Activated CD4-positive, alpha-beta T cell treated with anti-CD3 and anti-CD28 coated beads for 1 hour (primary cell): ENCODE measurements at places on chromosomes 1 and 21.

GRCh38 chr1:11134251-11134897 lies 34.7 kb upstream of the EXOSC10 start:
- DNase-seq: no peak

DNA sequence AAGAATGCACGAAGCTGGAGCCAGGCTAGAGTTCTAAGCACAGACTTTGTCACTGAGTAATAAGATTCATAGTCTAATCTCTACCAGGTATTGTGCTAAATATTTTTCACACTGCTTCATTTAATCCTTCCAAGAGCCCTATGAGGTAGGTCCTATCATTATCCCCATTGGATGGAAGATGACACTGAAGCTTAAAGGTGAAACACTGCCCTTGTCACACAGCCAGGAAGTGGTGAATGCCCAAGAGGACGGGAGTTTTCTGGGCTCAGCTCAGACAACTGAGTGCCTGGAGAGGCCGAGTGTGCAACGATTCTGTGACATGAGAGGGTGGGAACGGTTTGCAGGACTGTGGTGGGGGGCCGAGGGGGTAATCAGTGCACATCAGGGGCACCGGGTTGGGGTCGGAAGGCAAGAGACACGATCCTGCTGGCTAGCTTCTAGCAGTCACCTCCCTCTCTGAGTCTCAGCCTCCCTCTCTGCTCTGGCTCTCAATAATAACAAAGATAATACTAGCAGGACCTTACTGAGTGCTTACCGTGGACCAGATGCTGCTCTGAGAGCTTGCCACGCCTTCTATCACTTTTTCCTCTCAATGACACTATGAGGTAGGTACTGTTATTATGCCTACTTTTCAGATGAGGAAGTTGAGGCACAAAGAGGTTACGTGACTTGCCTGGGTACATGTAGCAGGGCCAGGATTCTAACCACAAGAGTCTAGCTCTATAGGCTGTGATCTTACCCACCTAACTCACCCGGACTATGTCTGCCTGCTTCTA lies 12.4 kb downstream of the KCNQ4 start:
- DNase-seq: no peak

GRCh38 chr1:65497256-65497830 lies 76.9 kb downstream of the LEPR start:
- no peak for DNase-seq

DNA sequence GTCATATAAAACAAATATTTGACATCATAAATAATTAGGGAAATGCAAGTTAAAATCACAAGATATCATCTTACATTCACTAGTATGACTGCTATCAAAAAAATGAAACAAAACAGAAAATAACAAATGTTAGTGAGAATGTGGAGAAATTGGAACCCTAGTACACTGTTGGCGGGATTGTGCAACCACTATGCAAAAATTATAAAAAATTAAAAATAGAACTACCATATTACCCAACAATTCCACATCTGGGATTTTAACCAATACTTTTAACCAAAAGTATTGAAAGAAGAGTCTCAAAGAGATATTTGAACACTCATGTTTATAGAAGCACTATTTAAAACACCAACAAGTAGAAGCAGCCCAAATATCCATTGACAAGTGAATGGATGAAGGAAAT lies 797.2 kb upstream of the ADAMTS5 start:
- DNase-seq: no peak

- no peak for DNase-seq
Observed at GRCh38 chr1:68958958-68959357, 462.1 kb upstream of the DEPDC1 start.

DNA sequence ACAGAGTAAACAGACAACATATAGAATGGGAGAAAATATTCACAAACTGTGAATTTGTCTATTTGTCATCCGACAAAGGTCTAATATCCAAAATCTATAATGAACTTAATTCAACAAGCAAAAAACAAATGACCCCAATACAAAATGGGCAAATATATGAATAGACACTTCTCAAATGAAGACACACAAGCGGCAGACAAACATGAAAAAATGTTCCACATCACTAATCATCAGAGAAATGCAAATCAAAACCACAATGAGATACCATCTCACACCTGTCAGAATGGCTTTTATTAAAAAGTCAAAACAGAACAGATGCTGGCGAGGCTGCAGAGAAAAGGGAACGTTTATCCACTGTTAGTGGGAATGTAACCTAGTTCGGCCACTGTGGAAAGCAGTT lies 72.7 kb downstream of the SMYD3 start:
- no peak for DNase-seq

DNA sequence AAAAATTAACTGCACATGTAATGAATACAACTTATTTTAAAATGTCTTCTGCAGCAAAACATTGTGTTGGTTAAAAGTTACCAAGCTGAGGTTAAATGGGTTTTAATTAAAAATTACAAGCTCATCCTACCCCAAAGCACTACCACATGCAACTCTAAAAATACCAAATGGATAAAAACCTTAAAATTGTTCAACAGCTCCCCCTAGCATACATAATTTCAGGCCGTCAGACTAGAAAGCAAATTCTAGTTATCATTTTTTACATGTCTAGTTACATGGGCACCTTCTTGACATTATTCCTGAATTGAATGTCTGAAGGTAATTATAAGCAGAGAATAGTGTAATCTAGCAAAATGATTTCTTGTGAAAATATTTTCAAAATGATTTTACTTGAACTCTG lies 176.5 kb downstream of the C1orf21 start:
- no peak for DNase-seq

- no peak for DNase-seq
Observed at GRCh38 chr1:206866062-206866461, 639 bp downstream of the IL20 start.

- DNase-seq: no peak
Observed at GRCh38 chr1:48960320-48960719, 183.6 kb upstream of the BEND5 start.

DNA sequence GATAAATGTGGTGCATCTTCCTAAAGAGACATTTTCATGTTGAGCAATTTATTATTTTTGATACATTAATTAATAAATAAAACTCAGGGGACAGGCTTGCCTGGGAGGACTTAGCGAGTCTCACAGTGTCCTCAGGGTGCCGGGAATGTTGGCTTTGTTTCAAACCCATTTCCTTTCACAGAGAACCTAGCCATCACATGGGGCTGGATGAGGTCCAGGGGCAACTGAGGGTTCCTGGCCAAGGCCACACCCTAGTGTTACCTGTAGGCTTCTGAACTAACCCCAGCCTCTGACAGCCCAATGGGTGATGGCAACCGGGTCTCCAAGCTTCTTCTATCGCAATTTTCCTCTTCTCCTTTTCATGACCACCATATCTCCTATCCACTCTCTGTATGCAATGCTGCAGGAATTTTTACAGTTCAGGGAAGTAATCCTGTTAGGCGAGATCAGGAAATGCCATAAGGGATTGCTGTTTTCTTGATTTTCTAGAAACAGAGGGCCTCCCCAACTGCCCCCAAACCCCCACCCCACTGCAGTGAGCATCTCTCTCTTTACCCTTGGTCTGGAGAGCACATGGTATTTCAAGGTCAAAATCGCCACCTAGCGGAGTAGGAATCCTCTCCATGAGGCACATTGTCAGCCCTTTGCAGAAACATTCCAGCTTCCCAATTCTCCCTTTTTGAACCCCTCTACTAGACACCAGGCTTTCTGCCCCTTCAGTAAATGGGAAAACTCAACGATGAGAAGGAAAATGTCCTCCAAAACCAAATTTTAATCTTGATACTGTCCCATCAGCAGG lies 22.1 kb upstream of the SMYD3 start:
- DNase-seq: no peak

GRCh38 chr1:3954170-3955169 lies 54.4 kb upstream of the C1orf174 start:
- no peak for DNase-seq

GRCh38 chr1:10693497-10694273 lies 102.8 kb downstream of the CASZ1 start:
- DNase-seq: peak; percentile 15

DNA sequence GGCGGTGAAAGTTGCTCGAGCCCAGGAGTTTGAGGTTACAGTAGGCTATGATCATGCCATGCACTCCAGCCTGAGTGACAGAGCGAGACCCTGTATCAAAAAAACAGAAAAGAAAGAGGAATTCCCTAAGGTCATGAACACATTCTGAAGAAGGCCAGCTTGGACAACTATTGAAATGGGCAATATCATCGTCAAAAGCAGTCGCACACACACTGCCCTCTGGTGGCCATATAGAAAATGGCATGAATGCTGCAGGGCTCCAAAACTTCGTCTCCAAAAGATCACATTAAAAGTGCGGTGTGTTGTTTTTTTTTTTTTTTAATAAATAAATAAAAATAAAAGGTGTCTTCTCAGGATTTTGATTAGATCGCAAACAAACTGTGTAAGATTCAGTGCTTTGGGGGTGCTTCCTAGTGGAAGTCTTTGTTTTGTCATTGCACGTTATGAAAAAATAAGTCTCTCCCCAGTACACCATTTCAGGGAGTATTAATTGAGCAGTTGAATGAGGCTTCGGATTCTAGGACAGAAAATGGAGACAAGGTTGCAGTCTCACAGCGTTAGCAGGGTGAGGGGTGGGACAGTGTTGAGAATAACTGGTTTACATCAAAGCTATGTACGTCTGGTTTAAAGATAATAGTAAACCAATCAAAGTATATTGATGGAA lies 87.5 kb upstream of the FMN2 start:
- DNase-seq: no peak

- DNase-seq: no peak
Observed at GRCh38 chr1:99481391-99481996, 164.4 kb upstream of the PALMD start.

- DNase-seq: no peak
Observed at GRCh38 chr1:162336621-162337285, 39.9 kb downstream of the SPATA46 start.

DNA sequence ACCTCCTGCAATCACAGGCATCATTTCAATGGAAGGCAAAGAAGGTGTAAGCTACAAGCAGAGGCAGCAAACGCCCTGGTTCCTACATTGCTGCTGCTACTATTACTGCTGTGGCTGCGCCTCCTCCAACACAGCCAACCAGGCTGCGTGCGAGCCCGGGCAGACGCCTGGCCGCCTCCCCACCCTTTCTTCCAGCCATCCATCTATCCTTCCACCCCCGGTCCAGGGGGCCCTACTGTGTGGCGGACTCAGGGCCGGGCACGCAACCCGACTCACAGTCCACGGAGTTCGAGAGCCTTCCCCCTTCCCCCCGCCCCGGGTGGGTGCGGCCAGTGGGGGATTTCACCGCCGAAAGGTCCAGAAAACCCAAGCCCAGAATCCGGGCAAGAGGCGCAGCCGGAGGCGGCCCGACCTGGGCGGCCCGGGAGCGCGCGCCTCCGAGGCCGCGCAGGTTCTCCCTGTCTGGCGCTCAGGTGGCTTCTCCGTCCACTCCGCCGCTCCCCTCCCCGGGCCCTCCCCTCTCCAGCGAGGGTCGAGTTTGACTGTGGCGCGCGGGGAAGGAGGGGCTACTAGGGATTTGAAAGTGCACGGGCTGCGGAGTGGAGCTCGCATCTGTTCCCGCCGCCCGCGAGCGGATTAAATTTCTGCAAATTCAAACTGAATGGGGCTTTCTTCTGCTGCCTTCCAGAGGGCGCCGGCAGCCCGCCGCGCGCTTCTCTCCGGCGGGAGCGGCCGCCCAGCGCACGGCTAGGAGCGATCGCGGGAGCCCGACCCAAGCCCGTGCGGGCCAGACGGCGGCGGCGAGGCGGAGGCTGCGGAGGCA lies at the start of gene HUNK:
TSS of gene HUNK (plus strand) at position 569 of the 823 bp plus-strand sequence. CDS start 655 bp downstream, outside the sequence.
- no peak for DNase-seq

- DNase-seq: no peak
Observed at GRCh38 chr1:87830432-87830978, 501.8 kb downstream of the LMO4 start.

DNA sequence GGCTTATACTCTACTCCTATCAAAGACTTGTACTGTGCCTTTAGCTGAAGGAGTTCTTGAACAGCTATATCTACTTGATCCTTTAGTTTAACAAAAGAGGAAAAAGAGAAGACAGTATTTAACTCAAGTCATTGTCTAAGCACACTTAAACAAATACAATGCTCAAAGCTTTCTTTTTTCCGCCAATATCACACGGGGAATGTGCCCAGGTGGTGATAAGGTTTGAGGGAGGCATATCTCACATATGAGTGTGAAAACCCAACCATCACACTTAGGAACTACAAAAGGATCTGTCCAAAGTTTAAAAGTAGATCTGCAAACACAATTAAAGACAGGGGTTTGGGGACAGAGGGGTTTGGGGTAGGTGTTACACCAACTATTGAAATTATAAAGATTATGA lies 59.0 kb upstream of the SLC30A10 start:
- DNase-seq: no peak

DNA sequence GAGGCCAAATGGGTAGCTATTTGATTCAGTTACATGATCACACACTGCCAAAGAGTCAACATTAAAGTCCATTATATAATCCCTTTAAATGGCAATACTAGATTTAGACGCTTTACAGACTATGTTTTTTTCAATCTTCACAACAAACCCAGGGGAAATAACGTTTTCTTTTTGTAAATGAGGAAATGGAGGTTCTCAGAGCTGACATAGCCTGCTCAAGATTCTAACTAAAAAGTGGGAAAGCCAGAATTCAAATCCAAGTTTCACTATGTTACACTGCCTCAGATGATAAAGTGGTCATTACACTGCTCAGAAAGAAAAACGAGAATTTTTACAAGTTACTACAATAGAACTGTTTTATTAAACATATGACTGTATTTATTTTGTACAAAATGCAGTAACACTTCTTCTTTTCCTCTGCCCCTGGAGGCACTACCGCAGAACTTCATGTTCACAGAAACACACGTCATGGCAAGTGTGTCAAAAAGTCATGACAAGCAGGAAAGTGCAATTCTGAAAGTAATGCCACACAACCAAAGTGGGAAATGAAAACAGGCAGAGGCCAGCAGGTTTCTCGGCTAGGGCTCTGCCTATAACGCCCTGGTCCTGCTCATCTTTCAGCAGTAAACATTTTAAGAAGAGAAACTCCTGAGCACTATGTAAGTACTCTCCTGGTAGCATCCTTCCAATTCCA lies 19.0 kb downstream of the THEMIS2 start:
- no peak for DNase-seq

DNA sequence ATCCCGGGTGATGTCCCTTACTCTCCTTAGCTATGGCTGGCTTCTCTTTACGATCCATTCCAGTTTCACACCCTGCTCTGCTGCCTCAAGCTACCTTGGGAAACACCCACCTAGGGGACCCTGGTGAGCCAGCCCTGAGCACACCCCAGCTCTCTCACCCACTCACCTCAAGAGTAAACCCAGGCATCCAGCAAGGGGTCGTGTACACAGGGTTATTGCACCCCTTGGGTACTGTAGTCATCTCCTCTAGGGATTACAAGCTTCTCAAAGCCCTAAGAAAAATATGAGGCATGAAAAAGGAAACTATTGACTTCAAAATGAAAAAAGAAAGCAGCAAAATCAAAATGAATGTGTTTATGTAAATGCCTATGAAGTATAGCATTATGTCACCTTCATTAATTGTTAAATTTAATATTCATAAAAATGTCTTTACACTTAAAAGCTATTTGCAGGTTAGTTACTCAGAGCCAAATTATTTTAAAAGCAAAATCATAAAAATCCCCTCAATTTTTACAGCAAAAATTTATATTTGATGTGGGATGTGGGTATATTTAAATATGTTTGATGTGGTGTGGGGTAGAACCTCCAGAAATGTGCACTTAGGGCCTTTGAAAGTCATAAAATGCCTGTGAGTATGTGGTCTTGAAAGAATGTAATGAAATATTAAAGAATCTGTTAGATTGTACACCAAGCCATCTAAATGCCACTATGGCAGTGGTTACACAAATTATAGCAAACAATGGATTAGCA lies 190.3 kb downstream of the C1orf94 start:
- DNase-seq: no peak

GRCh38 chr1:197618061-197618460 lies 157.2 kb downstream of the DENND1B start:
- no peak for DNase-seq

- DNase-seq: no peak
Observed at GRCh38 chr1:169009666-169010065, 96.8 kb upstream of the ATP1B1 start.
